ENCODE measurements at places on chromosomes 11 and 22. TPM values are rescaled to one million over a fixed set of nuclear protein-coding genes. Genes with fewer than 3 reads are reported as not detected.
A peak's percentile ranks its signal among the peaks of the same experiment; 100 is the strongest.

The IGSF22 gene
- under 0.01 TPM for total RNA-seq

The TNNI2 gene
- not detected for total RNA-seq

The RAB3IL1 gene
- 10.6 TPM for total RNA-seq

- DNase-seq, result no peak
Measured at GRCh38 chr11:58609723-58610122, 12.7 kb upstream of the CNTF start.

- peak; percentile 73 for DNase-seq
Measured at GRCh38 chr11:76578654-76579055, 91.9 kb downstream of the LRRC32 start.

- DNase-seq, result peak; percentile 69
Measured at GRCh38 chr11:108933630-108934029, 268.8 kb downstream of the DDX10 start.

The MRGPRX3 gene
- total RNA-seq, result not detected

The KREMEN1 gene
- total RNA-seq, result 2.6 TPM

The SLC5A1 gene
- not detected for total RNA-seq

GRCh38 chr11:60396382-60396781, at the start of gene MS4A14:
TSS of gene MS4A14 (plus strand) at chr11:60396459. CDS start at chr11:60396579, 120 bp downstream.
- no peak for DNase-seq

GRCh38 chr11:113377681-113378412, 9.7 kb upstream of the ANKK1 start:
- no peak for DNase-seq

GRCh38 chr11:123452794-123453193, 22.7 kb downstream of the GRAMD1B start:
- no peak for DNase-seq

The ARL14EP gene
- 34.5 TPM for total RNA-seq

- no peak for DNase-seq
Measured at GRCh38 chr22:46969491-46969890, 207.0 kb downstream of the TBC1D22A start.

The GGT5 gene
- 2.2 TPM for total RNA-seq

DNA sequence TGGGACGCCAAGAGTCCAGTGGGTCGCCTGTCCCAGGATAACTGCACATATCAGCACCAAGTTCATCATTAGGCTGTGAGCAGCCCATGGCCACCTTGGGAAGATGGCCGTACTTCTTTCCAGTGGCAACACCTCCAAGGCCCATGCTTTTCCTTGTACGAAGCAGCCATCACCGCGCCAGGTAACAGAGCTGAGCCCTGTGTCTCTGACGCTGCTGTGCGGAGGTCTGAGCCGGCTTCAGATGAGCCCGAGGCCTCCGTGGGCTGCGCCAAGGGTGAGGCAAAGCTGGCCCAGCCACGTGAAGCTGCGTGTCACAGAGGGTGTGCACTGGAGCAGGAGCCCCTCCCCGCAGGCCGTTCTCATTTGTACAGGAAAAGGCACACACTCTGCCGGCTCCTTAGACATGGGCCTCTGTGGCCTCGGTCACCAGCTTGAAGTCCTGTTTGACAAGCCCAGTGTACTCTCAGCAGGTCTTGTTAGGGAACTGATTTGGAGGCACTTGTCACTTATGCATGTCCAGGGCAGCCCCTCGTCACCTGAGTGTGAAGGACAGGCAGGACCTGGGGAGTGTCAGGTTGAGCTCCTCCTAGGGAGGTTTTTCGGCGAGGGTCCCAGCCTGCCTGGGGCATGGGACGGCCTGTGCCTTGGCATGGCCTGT, 401.5 kb downstream of the TBC1D22A start:
- DNase-seq, result no peak

DNA sequence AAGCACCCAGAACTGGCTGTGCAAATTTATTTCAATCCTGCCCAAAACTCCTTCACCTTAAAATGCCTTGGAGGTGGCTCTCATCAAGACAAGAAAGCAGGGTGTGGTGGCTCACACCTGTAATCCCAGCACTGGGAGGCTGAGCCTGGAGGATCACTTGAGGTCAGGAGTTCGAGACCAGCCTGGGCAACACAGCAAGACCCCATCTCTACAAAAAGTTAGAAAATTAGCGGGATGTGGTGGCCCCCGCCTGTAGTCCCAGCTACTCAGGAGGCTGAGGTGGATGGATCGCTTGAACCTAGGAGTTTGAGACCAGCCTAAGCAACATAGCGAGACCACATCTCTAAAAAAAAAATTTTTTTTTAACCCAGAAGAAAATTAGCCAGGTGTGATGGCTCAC, 689 bp upstream of the RAB39A start:
- DNase-seq, result no peak

- DNase-seq, result no peak
Measured at GRCh38 chr11:62603776-62604299, 2.2 kb upstream of the MTA2 start.

The OR6A2 gene
- 0.32 TPM for total RNA-seq

GRCh38 chr11:130827451-130828377, 88.6 kb downstream of the SNX19 start:
- DNase-seq, result peak; percentile 81

The CAT gene
- total RNA-seq, result 49.9 TPM

The FREY1 gene
- total RNA-seq, result 0.43 TPM

DNA sequence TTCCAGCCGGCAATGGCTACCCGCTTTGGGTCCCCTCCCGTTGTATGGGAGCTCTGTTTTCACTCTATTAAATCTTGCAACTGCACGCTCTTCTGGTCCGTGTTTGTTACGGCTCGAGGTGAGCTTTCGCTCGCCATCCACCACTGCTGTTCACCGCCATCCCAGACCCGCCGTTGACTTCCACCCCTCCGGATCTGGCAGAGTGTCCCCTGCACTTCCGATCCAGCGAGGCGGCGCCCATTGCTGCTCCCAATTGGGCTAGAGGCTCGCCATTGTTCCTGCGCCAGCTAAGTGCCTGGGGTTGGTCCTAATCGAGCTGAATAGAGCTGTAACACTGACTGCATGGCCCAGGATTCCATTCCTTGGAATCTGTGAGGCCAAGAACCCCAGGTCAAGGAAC, 359.9 kb downstream of the CTTN start:
- DNase-seq, result no peak

The SMTNL1 gene
- total RNA-seq, result not detected
